Stimulated activated CD4-positive, alpha-beta T cell treated with anti-CD3 and anti-CD28 coated beads, Interleukin-15, amount 100 ng/mL, for 24 hours (primary cell): ENCODE measurements at places on chromosomes 6 and 20.

- no peak for DNase-seq
These were observed 30.7 kb downstream of the CDK19 start for GRCh38 chr6:110784610-110784979.

- no peak for DNase-seq
These were observed 4.6 kb downstream of the NINL start for GRCh38 chr20:25580711-25581110.

DNA sequence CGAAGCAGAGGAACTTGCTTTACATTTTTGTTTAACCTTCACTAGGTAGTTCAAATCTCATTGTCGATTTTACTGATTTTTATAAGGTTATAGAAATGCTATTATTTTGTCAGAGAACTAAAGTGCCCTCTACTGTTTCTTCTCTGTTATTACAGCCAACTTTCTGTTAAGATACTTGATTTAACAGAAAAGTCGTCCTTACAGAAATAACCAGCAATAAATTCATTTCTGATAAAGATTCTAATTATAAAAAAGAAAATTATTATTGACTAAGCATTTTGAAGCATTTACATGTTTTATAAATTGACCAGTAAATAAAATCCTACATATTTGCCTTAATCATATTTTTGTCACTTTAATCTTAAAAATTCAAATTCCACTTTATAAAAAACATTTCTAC is 60.8 kb downstream of the OGFRL1 start:
- DNase-seq = no peak

GRCh38 chr6:158369241-158369640 is 57.0 kb downstream of the TULP4 start:
- no peak for DNase-seq

DNA sequence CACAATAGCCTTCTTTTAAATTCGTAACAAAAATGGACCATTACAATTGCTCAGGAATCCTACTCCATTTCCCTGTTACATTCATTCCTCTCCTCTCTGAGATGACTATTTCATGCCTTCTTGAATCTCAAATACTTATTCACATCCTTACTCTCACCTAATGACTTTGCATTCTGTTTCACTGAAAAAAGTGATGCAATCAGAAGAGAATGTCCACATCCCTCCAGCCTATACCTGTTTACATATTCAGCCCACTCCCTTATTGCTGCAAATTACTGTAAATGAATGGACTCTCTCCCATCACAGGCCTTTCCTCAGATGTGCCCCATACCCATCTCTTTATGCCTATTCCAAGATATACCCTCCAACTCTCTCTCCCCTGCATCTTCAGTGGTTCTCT is 8.6 kb downstream of the TAAR1 start:
- no peak for DNase-seq

- no peak for DNase-seq
These were observed 5.6 kb upstream of the MYT1 start for GRCh38 chr20:64158346-64159285.

- DNase-seq = no peak
These were observed 615.5 kb downstream of the C6orf118 start for GRCh38 chr6:164693944-164694343.

DNA sequence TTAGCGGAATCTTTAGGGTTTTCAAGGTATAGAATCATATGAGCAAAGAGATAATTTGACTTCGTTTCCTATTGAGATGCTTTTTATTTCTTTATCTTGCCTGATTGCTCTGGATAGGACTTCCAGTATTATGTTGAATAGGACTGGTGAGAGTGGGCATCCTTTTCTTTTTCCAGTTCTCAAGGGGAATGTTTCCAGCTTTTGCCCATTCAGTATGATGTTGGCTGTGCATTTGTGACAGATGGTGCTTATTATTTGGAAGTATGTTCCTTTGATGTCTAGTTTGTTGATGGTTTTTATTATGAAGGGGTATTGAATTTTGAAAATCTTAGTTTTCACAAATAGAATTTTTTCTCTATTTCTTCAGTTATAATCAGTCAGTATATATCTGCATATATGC is 656.6 kb upstream of the MAP3K7 start:
- no peak for DNase-seq

GRCh38 chr6:109455437-109456110 is at the start of gene MICAL1:
Gene MICAL1 (minus strand): TSS chr6:109455772. CDS start chr6:109454196, 1,576 bp downstream.
- peak; percentile 74 for DNase-seq

- no peak for DNase-seq
These were observed 151.4 kb upstream of the TSHZ2 start for GRCh38 chr20:52820641-52821292.

- no peak for DNase-seq
These were observed 51.1 kb downstream of the KCTD20 start for GRCh38 chr6:36493859-36494258.

DNA sequence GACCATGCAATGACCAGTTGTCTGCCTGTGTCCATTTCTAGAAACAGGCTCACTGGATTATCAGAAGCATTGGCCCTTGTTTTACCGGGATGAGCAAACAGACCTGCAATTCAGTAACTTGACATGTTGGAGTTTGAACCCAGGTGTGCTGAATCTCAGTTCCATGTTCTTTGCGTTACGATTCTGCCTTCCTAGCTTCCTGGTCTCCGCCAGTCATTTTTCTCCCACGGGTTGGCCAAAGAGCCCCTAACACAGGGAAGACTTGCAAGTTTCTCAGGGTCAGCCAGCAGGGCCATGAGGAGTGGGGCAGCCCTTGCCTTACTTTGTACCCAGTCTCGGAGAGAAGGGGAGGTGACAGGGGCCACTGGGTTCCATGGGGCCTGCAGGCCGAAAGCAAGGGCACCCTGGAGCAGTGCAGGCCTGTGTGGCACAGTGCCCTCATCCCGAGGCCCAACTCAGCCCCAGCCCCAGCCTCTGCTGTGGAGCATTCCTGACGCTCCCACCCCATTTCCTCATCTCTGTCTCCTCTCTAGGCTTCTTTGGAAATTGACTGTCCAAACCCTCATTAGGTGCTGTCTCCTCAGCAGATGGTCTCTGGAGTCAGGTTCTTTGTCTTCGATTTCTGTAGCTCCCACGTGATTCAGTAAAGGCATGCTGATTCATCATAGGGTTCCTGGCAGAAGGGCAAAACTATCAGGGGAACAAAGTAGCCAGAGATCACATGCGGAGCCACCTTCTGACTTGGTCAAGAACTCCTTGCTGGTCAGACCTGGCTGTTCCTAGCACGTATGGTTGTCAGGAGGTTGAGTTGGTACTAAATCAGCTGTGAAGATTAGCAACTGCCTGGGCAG is 23.6 kb downstream of the CDS2 start:
- DNase-seq = no peak

GRCh38 chr6:136873748-136874147 is 48.4 kb upstream of the SLC35D3 start:
- no peak for DNase-seq

GRCh38 chr6:23180504-23181293 is 611.3 kb downstream of the HDGFL1 start:
- no peak for DNase-seq

DNA sequence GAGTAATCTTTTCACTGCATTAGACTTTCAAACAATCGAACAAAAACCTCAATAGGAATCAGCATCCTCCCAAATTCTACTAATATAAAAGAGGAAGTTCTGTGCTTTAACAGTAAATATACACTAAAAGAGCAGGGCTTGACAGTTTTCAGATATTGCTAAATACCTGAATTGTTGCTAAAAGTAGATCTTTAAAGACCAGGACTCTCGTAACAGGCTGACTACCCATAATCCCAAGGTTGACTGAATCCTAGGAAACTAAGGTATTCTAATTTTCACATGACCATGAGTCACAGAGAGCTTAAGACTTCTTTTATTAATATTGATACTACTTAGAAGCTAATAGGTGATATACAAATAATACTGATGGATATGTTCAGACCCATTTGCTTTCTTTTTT is 10.1 kb downstream of the CD164 start:
- DNase-seq = no peak

DNA sequence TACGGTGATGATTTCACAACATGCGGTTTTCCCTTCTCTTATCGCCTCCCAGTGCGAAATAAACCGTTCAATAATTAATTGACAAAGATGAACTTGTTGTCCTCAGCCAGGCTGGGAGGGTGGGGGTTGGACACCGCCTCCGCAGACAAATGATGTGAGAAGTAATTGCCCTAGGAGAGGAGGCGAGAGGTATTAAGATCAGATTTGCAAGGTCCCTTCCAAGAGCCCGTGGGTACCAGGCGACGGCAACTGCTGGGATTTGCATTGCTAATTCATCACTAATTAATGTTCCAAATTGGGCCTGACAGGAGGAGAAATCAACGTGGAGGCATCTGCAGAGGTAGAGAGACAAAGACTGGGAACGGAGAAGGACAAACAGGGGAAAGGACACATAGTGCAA is 90.2 kb upstream of the CCDC167 start:
- no peak for DNase-seq

DNA sequence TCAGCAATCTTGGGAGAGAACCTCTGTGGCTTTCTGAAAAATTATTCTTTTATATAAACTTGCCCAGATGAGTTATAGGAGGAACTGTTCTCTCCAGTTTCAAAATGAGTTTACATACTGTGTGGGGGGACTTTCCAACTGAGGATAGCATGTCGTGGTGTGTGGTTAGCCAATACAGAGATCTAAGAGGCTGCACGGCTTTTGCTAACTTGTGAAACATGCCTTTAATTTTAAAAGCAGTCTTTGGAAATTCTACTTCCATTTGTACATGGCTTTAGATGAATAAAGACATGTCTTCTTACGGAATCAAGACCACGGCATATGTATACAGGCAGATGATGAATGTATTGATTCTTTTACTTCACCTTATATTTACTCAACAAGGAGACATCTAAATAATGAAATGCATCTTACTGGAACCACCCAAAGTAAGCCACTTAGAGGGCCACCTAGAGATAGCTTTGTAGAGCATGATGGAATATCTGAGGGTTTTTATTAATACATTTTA is 39.8 kb downstream of the HIVEP1 start:
- DNase-seq = peak; percentile 61

DNA sequence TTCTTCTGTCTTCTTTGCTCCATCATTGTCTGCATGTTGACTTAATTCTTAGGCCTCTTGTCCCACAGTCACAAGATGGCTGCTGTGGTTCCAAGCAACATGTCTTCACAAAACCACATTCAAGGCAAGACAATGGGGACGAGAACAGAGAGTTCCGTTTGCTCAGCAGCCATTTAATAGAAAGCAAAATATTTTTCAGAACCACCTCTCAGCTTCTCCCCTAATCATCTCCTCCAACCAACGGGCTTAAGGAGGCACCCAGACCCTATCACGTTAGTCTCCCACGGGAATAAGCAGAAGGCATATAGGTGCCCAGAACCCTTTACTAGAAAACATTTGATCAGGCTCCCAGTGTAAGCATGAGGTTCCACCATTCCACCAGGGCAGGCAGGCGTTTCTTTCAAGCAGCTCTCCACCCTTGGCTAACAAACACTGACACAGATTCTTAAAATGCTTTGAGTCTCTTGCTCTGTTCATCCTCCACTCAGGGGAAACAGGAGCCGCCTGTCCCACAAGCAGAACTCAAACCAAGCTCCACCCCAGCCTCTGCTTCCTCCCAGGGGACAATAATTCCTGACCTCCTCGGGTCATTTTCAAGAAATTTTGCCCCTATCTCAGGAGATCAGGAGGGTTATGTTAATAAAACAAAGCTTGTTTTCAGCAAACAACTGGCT is 19.0 kb downstream of the BMP7 start:
- no peak for DNase-seq

- DNase-seq = peak; percentile 29
These were observed 113.7 kb upstream of the GGTLC1 start for GRCh38 chr20:24102290-24102689.

DNA sequence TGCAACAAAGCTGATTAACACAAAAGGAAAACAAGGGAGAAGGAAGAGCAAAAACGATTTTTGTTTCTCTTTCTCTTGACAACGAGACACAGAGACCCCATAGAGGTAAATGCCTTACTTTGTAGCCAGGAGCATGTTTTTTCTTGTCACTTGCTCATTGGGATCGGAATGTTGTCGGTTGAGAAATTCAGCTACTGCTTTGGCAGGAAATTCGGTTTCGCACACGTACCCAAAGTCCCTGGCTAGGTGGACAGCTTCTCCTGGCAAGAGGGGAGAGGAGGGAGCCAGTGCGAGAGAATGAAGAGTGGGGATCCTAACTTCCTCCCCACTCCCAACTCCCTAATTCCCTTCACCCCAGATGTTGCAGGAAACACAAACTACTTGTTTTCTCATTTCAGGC is 14.5 kb downstream of the TFAP2A start:
- DNase-seq = no peak

DNA sequence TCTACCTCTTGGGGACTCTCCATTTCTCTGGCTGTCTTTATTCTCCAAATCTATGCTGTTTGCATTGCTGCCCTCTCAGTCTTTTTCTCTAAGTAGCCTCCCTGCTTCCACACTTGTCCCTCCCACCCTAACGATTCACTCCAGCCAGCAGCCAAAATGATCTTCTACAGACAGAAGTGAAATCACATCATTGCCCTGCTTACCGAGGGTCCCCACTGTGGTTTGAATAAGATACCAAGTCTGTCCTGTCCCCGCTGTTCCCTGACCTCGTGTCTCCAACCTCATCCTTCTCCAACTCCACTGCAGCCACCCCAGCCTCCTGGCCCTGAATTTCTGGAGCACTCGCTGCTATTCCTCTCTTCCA is 11.5 kb upstream of the OCSTAMP start:
- no peak for DNase-seq

DNA sequence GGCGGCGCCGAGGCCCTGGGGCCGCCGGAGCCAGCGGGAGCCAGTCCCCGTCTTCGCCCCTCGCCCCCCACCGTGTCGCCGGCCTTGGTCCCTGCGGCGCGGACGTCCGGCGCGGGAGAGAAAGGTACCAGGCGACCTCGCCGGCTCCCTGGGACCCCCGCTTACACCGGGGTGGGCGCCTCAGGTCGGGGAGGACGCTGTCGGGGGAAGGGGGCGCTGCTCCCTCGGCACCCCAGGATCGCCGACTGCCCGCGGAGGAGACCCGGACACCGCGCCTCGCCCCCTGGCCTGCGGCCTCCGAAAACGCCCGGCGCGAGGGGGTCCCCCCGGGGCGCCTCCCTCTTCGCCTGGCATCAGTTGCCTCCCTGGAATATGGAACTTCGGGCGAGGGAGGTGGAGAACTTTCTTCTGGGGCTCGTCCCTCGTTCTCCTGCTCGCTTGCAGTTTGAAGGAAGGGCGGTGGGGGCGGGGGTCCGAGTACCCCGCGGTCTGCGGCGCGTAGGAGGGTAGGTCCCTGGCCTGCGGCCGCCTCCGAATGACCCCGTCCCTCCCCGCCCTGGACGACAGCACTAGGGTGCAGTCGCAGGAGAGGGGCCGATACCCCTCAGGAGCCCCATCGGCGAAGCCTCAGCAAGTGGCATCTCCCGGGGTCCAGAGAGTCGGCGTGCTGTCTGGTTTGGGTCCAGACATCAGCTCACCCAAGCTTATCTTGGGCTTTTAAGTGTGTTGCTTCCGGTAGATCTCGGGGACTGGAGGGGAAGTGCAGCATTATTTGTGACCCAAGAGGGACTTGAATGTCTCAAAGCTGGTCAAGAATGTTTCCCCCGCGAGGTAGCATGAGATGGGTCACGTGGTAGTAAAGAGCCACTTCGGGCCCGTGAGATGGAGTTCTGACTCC is 549 bp downstream of the ANKRD6 start:
- peak; percentile 26 for DNase-seq

- no peak for DNase-seq
These were observed 76.6 kb downstream of the EDN3 start for GRCh38 chr20:59376998-59377397.
